CD14-positive monocyte (primary cell): ENCODE measurements at places on chromosomes 3 and 15.

- DNase-seq: no peak
Measured at GRCh38 chr3:46410669-46411068, 3.6 kb downstream of the CCRL2 start.

GRCh38 chr3:150786791-150787190, 23.8 kb upstream of the SIAH2 start:
- no peak for DNase-seq

- DNase-seq: no peak
Measured at GRCh38 chr3:13195374-13195773, 122.1 kb upstream of the IQSEC1 start.

DNA sequence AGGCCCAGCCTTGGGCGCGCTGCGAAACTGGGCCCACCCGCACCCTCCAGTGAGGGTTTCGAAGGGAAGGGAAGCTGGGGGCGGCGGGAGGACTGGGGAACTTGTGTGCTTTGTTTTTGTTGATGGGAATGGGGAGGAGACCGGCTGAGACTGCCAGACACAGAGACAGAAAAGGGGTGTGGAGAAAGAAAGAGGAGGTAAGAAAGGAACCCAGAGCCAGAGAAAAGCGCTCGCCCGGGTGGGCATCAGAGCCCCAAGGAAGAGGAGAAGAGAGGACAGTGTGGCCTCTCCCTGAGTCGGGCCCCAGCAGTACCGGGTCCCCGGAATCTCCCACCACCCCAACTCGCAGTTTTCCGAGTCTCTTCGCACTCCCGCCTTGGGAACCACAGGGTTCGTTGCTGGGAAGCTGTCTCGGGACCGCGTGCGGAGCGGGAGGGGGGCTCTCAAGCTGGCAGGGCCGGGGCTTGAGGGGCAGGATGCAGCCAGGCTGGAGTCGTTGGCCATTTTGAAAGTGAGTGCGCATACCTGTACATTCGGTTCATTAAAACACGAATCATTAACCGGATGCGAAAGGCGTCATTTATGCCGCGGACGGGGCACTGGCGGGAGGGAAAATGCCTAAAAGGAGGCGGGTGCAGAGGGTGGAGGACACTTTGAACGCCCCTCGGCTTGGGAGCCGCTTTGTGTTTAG, 3.1 kb downstream of the SKOR1 start:
- DNase-seq: no peak

DNA sequence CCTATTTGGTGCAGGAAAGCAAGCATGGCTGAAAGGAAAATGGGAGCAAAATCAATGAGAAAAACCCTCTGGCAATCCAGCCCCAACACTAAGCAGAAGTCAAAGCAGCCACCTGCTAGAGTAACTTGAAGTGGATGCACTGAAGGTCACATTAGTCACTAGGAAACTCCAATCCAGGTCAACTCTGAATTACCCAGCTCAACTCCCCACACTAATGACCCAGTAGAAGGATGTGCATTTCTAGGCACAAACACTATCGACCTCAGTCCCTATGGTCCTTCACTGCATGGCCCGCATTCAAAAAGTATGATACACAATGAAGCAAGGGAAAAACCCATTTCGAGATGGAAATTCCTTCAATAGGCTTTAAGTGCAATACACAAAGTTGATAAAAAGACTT, 80.6 kb downstream of the RAD18 start:
- DNase-seq: no peak

DNA sequence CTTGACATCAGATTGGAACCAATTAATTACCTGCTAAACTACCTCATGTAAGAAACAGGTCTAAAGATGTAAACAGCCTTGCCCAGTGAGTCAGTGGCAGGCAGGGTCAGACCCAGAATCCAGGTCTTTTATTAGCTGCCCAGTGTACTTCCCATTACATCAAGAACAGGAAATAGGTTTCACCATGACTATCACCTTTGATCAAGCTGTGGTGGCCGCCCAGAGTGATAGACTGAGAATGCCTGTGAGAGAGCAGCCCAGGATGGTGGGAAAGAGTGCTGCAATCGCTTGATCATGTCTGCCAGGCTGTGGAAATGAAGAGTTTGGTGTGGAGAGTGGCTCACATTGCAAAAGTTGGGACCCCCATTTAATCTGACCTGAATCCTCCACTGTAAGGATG, 61.3 kb upstream of the PIAS1 start:
- no peak for DNase-seq

- no peak for DNase-seq
Measured at GRCh38 chr3:177936721-177937120, 599.5 kb upstream of the KCNMB2 start.

GRCh38 chr15:87739866-87740265, 516.7 kb downstream of the NTRK3 start:
- no peak for DNase-seq
